PC-9 (cell line): ENCODE measurements at places on chromosomes 2 and 18.

DNA sequence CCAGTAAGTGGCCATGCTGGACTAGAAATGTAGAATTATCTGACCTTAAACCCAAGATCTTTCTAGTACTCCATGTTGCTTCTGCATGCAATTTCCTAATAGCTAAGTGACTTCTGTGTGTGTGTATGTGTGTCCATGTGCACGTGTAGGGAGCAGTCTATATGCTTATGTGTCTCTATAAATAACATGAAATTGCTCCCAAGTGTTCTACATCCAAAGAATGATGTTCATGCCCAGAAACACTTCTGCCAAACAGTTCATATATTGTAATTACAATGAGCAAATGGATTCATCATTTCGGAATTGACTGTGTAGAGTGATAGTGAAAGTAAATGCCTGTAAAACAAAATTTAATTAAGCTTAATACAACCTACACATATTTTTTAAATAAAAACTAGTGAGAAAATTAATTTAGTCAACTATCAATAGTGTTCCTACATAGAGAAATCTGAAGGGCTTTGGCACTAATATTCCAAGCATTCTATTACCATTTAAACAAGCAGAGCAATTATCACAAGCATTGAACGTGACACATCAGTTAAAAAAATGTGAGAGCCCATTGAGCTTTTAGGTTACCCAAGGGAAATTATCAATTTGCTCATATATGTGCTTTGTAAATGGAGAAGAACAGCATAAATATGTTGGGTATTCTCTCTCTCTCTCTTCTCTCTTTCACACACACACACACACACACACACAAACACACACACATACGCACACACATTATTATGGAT is 1067.4 kb downstream of the CNTNAP5 start:
- no peak for DNase-seq

- peak; percentile 71 for DNase-seq
Observed at GRCh38 chr18:23133860-23134779, 1.2 kb upstream of the CABLES1 start.

- DNase-seq: no peak
Observed at GRCh38 chr2:112923237-112923966, 12.4 kb downstream of the IL37 start.

DNA sequence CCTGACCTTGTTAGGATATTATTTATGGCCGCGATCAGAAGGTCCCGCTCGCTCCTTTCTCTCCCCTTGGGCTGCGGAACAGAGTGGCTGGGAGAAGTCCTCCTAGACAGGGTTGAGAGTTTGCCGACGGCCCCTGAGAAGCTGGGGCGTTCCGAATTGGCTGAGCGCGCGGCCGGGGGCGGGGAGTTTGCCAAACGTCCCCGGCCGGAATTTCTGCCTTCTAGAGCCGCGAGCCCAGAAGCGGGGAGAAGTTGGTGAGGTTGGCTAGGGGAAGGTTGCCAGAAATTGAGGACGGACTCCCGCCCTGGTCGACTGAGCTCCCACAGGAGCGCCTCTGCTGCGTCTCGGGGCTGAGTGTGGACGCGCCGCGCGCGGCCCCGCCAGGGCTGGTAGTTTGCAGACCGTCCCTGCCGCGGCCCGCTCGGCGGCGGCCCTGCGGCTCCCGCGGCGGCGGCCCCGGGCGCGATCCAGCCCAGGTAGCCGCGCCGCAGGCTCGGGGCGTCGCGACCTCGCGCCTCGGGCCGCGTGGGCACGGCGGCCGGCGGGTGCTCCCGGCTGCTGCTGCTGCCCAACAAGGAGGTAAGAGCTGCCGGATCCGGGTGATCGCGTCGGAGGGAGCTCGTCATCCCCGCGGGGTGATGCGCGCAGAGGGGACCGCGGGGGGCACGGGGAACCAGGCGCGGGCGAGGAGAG is 134.0 kb upstream of the MGAT5 start:
- DNase-seq: peak; percentile 75

DNA sequence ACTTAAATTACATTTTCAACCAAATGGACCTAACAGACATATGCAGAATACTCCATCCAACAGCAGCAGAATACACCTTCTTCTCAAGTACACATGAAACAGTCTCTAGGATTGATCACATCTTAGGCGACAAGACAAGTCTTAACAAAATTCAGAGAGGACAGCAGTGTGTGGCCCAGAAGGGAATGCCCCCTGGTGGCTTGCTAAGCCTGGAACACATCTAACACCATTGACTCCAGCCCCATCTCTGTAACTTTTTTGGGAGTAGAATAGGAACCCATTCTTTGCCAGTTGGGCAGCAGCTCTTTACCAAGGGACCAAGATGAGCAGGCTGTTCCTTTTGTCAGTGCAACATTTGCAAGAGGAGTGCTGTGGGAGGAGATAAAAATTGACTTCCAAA is 249.9 kb downstream of the PLCL1 start:
- no peak for DNase-seq

DNA sequence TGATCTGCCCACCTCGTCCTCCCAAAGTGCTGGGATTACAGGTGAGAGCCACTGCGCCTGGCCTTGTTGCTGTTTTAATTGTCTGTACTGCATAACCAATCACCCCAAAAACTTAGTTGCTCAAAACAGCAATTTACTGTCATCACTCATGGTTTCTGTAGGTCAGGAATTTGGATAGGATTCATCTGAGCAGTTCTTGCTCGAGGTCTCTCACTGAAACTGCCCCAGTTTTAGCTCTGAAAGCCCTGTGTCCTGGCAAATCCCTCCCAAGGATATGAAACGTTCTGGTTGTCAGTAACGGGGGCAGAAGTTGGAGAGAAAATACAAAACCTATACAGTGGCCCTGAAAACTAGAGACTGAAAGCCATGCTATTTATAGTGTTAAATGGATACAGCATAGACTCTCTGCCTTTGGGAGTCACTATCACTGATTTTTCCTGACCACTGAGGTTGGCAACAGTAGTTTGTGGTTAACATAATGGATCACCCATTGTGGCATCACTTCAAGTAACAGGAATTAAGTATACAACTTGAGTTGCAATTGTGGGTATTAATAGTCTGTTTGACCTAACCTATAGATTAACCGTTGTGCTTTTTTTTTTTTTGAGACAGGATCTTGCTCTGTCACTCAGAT is 27.2 kb upstream of the ERICH2 start:
- DNase-seq: no peak

DNA sequence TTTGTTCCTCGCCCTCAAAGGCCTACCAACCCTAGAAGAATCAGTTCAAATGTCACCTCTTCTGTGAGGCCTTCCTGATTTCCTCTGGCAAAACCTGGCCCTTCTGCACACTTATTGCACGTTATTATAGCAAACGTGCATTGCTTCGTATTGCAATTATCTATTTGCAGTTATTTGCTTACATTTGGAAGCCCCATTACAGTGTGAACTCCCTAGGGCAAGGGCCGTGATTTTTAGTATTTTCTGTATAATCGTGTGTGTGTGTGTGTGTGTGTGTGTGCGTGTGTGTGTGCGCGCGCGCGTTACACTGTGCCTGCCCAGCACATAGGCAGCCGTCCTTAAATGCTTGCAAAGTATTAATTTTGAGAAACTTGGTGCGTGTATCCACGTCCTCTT is 460 bp upstream of the SEMA4F start:
- no peak for DNase-seq

GRCh38 chr18:45280481-45281276 is 334.6 kb upstream of the SLC14A2 start:
- no peak for DNase-seq

DNA sequence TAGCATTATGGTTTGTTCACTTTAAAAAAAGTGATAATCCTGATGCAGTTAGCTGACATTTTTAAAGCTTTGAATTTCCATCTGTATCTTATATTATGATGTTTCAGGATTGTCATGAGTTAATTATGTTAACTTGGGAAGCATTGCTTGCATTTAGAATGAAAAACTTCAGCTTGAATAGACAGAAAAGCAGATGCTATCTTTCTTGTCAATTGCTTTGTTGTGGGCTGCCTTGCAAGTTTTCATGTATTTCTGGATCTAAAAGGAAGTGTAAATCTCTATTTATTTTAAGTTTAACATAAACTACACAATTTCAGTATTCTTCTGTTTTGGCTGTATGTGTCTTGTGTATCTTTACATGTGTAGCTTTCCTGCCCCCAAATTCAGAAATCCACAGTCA is 479.5 kb downstream of the ARHGAP15 start:
- DNase-seq: no peak

DNA sequence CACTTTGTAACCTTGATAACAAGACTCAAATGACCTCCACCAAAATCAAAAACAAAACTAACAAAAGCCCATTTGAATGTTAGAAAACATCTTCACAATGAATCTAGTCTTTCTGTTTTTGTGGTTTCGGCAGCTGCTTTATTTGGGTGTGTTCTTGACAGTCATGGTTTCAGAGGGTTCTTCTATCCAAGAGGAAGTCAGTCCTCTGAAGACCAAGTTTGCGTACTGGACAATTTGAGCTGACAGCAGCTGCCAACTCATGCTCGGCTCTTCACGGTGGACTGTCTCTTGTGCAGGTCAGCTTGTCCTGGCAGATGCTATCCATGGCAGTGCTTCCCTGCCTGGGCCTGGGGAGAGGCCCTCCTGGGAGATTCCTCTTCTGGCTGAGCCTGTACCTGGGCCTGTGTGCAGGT is 91.0 kb downstream of the TMEM17 start:
- DNase-seq: no peak

GRCh38 chr2:72027426-72028161 is 120.1 kb downstream of the CYP26B1 start:
- DNase-seq: no peak
